HFF-Myc (cell line): ENCODE measurements at places on chromosomes 7 and 10.

DNA sequence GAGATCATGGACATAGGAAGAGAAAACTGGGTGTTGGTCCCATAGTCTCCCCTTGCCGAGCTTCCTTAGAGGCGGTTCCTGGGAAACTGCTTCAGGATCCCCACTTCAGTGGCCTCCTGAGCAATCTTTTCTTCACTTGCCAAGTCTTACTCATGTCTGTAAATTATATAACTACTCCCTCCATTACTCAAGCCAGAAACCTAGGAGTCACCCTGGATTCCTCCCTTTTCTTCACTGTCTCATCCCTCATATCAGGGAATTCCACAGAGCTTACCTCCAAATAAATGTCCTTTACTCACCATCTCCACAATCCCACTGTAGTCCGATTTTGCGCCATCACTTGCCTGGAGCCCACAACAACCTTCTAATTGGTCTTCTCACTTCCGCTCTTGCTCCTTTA lies 29.1 kb upstream of the TRUB1 start:
- DNase-seq, result no peak

DNA sequence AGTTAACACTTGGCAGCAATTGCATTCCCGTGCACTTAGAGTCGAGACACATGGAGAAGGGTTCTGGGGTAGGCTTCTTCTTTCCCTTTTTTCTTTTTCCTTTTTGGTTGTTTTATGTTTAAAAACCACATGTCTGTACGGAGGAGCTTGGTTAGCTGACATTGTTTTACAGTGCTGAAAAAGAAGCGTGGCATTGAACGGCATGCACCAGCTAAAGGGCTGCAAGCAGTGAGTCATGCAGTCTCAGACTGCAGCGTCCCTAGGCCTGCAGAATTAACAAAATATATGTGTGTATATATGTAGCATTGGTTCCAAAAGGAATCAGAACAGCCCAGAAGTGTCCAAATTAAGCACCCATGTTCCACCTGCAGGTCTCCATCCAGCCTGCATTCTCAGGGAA lies 211.0 kb downstream of the TCF7L2 start:
- no peak for DNase-seq

- no peak for DNase-seq
Measured at GRCh38 chr10:3660753-3661152, 124.3 kb downstream of the KLF6 start.

DNA sequence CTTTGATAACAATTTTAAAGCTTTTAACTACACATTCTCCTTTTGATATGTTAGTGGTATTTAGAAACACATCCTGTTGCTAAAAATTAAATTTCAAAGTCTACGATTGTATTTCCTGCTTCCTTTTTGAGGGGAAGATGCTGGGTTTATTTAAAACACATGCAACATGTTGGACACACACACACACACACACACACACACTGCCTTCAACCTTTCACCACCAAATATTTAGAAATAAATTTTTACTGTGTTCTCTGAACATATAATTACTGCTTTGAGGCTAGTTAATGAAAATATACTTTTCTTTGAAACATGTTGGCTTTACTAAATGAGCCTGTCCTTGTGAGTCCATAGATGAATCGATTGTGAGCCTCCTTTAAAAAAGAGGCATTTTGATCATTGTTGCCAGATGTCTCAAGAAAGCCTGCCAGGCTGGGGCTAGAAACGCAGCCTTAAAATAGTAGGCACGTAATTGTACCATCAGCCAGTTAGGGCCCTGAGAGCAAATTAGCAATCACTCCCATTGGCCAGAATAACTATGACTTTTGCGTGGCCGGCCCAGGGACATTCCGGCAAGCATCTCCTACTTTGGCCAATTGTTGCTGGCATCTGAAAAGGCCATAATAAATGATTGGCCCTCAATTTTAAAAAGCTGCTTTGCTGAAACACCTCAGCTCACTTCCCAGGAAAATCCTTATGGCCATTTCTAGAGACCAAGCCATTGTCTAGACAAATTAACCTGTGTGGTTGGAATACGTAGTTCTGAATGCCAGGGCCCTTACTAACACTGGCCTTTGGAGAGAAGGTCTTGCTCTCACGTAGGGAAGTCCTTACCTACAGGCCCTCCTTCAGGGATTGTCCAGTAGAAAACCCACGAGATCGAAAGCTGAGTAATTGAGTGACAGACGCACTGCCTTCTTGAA lies 9.9 kb upstream of the TEX36 start:
- DNase-seq, result peak; percentile 88

DNA sequence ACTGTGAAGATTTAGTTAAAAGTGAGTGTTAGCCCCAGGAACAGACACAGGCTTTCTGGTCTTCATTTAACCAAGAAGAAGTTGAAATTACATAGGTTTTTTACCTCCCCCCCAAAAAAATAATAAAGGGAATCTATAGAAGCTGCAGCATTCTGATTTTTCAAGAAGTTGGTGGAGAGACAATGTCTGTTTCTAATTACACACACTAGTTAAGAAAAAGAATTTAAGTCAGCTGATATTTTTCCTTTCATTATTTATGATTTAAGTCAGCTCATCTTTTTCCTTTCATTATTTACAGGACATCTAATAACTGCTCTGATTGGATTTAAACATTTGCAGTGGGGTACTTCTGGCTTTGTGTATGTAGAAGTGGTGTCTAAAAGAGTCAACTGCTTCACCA lies 201.4 kb upstream of the NRP1 start:
- DNase-seq, result no peak

GRCh38 chr7:70406186-70406949 lies 725.6 kb upstream of the GALNT17 start:
- DNase-seq, result no peak

DNA sequence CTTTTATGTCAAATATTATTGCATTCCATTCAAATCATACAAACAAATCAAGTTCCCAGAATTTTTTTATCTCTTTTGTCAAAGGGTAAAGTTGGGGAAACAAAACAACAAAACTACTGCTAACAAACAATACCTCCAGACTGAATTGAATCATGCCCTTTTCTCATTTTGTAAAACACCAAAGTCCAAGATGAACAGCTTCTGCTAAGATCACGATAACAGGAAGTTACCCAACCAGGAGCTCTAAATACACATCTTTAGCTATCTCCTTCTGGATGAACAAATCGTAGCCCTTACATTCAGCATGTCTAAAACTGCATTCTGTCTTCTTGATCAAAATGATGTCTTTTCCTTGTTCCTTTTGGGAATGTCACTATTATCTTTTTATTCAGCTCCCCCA lies 97.4 kb downstream of the CTTNBP2 start:
- no peak for DNase-seq

DNA sequence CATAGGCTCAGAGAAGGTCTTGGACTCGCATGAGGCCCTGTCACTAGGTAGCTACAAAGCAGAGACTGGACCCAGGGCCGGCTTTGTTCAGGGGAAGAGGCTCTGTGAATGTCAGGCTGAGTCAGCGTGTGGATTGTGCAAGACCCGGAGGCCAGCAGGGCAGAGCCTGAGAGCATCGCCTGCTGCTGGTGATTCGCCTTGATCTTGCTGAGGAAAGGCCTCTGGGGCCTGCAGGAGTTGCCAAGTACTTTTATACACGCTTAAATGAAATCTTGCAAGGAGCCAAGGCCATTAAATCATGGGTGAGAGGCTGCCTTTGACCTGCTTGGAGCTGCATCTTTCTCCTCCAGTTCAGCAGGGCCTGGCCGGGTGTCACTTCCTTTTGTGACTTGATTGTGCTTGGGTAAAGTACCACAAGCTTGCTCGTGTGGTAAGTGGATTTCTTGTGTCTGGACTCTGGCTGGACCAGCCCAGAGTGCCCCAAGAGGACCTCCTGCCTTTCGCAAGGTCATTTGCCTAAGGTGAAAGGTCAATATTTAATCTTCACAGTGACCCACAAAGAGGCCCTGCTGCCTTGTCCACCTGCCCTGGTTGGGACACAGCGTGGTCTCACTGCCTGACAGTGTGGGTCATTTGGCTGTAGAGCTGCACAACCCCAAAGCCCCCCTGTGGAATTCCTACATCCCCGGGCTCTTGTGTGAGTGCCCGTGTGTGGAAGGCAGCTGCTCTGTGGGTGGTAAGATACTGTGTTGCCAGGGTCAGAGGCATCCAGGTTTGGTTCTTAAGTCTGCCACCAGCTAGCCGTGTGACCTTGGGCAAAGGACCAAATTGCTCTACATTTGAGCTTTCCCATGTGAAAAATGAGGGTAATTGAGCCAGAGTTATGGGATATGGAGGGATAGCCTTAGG lies 38.6 kb upstream of the SH2D4B start:
- DNase-seq, result peak; percentile 82

- DNase-seq, result no peak
Measured at GRCh38 chr10:72616716-72617115, 9.2 kb downstream of the MICU1 start.

GRCh38 chr7:134823400-134823799 lies 44.0 kb downstream of the CALD1 start:
- peak; percentile 65 for DNase-seq

DNA sequence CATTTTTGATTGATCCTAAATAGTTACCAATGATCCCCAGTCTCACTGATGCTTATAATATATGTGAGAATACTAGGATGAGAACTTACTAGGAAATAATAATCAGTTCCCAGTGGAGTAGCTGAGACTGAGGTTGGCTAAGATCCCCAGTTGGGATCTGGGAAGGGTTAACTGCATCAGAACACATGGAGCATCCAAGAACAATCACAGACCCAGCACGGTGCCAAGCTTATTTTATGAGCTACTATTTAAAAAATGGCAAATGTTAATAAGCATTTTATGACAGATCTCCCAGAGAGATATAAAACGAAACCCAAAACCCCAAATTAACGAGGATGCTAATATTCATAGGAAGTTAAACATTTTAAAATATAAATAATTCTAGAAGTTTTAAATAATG lies 379.5 kb downstream of the THSD7A start:
- no peak for DNase-seq

GRCh38 chr7:139870380-139870779 lies 41.3 kb downstream of the TBXAS1 start:
- DNase-seq, result no peak

GRCh38 chr10:132810141-132810806 lies 24.3 kb upstream of the NKX6-2 start:
- DNase-seq, result no peak

GRCh38 chr7:159144758-159145489 lies at the start of gene VIPR2:
VIPR2 (minus strand) TSS chr7:159144867; CDS start chr7:159144771, 96 bp downstream.
- no peak for DNase-seq

DNA sequence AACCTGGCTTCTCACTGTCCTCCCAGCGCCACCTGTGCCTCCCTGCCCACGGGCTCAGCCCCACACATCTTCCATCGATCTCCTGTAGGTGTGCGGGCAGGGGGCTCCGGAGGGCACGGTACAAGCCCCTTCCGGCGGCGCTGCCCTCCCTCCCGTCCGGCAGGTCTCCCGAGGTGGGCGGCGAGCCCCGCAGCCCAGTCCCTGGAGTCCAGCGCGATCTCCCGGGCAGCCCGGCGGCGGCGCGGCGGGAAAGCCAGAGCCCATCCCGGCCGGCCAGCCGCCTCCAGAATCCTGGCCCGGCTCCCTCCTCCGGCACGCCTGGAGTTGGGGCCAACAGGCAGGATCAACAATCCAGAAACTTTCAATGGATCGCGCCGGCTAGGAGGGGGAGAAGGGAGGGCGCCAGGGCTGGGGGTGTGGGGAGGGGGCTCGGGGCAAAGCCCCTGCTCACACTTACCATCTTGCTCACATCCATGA lies 100.1 kb downstream of the HIP1 start:
- no peak for DNase-seq
